ENCODE measurements at places on chromosomes 7 and 10.

DNA sequence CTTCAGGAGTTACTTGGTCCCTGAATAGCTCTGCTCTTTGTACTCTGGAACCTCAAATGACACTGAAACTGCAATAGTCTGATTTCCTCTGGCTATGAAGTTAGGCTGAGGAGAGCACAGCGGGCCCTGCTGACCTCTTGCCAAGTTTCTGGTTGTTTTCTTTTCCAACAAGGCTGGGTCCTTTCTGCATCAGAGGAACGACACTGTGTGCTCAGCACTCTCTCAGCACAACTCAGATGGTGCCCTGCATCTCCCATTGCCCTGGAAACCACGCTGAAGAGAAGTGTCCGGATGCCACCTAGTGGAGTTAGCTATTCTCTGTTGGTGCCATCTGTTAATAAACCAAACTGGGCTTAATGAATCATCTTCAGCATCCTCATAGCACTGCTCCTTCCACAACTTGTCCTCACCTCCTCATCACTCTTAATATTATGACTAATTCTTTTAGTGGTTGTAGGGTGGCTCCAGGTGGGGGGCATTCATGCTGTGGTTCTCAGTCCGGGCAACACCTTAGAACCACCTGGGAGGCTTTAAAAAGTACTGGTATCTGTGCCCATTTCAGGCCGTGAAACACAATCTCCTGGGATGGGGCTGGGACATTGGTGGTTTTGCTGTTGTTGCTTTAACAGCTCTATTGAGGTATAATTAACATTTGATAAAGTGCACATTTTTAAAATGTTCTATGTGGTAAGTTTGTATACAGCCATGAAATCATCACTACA is 8.2 kb upstream of the EFCAB10 start:
- DNase-seq = peak; percentile 42

GRCh38 chr10:132962623-132963429 is 20.5 kb upstream of the CFAP46 start:
- DNase-seq = no peak

- DNase-seq = no peak
Measured at GRCh38 chr10:91360461-91360860, 49.7 kb upstream of the HECTD2 start.

- DNase-seq = no peak
Measured at GRCh38 chr7:19442016-19442785, 266.6 kb downstream of the POLR1F start.

DNA sequence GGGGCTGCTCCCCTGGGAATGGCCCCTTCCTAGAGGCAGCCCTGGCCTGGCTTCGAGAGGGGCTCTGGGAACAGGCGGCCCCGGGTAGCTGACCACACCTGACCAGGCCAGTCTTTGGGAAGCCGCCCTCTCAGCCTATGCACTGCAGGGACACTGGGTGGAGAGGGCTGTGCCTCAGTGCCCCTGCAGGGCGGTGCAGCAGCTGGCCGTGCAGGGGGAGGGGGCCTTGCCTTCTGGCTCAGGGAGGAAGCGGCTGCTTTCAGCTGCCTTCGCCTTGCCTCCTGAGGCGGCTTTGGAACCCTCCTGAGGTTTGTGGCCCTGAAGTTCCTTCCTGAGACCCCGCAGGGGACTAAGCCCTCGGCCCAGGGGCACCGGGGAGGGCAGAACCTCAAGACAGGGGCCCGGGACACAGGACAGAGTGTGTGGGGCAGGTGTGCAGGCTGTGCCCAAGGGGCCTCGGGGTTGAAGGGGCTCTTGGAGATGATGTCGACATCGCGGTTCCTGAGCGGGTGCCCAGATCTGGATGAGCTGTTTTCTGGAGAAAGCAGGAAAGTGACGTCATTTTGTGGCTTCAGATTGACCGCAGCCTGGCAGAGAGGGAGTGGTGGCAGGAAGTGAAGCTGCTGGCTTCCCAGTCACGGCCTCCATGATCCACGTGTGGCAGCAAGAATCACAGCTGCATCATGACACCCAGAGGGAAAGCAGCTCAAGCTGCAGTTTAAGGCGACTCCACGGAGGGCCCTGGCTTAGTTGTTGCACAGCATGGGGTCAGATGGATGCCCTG is 17.7 kb downstream of the ADAM8 start:
- peak; percentile 89 for DNase-seq

- DNase-seq = peak; percentile 17
Measured at GRCh38 chr7:75928568-75928914, 13.6 kb downstream of the POR start.

DNA sequence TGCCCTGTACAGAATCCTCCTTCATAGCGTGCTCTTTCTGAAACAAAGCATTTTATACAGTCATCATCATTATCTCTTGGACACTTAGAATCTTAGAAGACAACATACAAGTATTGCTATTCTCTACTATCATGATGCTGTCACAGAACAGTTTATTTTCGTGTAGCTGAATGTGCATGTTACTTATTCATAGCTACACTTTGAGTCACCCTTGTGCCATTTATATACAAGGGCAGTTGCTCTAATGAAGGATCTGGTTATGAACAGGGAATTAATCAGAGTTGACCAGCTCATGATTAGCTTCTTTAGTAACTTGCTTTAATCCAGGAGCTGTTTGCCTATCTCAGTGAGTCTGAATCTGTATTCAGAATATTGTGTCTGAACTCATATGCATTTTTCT is 11.2 kb downstream of the CASP2 start:
- DNase-seq = no peak

DNA sequence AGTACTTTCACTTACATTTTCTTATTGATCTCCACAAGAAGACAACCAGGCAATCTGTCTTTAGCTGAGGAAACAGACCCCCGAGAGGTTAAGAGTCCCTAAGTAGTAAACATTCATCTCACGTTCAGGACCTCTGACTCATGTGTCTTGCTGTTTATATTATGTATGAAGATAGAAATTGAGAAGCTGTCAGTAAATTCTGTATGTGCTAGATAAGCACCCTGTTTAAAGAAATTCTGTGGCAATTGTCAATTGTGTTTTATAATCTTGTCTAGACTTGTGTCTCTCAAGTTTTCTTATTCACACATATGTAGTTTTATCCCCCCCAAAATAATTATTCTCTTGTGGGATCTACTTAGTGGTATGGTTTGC is 14.5 kb downstream of the ADK start:
- DNase-seq = no peak

DNA sequence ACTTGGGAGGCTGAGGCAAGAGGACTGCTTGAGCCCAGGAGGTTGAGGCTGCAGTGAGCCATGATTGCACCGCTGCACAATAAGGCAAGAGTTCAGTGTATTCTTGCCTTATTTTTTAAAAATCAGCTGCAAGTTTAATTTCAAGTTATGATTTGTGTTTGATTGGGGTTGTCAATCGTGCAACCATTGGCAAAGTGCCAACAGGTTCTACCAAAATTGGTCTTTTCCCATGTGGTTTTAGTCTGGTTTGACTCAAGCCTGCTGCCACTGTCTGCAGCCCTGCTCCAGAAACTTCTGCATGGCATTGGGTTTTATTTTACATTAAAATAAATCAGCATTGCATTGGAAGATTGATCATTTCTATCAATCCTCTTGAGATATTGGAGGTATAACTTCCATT is 72.7 kb downstream of the PTPRE start:
- no peak for DNase-seq

- no peak for DNase-seq
Measured at GRCh38 chr10:51999096-51999495, 299.7 kb upstream of the CSTF2T start.

GRCh38 chr7:143002106-143002505 is 24.8 kb downstream of the OR9A2 start:
- no peak for DNase-seq

DNA sequence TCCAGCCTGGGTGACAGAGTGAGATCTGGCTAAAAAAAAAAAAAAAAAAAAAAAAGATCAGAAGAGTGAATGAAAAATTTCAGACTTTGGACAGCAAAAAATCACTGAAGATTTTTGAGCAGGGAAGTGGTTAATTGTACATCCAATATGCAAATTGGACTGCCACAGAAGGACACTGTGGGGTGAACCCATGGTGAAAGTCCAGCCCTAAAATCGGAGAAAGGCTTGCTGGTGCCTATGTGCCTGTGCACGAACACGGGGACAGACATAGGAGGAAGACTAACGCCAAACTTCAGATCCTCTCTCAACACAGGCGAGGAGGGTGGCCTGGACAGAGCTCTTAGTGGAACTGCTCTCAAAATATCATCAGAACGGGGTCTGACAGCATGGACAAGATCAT is 65.5 kb downstream of the FAM171A1 start:
- DNase-seq = no peak

- DNase-seq = no peak
Measured at GRCh38 chr7:69622014-69622835, 23.9 kb downstream of the AUTS2 start.

GRCh38 chr10:77537720-77538373 is 99.8 kb downstream of the KCNMA1 start:
- no peak for DNase-seq

DNA sequence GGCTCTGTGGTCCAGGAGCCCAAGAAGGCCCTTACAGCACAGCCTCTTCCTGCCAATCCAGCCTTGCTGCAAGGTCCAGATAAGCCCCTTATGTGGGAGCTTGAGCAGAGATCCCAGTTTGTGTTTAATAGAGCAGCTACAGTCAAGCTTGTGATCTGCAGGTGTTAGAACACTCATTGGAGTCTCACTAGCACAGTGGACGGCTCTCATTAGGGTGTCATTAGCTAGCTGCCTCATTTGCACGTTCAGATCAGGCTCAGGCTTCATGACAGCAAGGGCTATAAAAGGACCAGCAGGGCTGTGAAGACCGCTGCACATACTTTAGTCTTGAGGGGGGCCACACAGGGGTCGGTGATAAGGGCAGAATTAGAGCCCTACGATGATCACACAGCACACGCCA is 443.2 kb downstream of the RPS24 start:
- no peak for DNase-seq

DNA sequence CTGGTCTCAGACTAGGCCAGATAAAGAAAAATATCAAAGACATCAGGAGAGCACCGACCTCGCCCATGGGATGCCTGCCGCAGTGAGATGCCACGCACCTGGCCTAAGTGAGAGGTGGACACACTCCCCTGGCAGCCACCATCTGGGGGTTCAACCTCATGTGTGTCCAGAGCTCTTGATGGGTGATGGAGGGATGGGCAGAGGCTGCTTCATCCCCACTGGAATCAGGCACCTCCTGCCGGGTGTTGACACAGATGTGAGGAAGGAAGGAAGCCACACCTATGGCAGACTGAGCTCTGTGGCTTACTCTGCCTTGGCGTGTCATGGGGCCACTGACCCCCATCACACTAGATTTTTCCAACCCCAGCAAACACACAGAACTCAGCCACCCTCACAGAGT is 11.4 kb downstream of the ZNF488 start:
- DNase-seq = no peak

DNA sequence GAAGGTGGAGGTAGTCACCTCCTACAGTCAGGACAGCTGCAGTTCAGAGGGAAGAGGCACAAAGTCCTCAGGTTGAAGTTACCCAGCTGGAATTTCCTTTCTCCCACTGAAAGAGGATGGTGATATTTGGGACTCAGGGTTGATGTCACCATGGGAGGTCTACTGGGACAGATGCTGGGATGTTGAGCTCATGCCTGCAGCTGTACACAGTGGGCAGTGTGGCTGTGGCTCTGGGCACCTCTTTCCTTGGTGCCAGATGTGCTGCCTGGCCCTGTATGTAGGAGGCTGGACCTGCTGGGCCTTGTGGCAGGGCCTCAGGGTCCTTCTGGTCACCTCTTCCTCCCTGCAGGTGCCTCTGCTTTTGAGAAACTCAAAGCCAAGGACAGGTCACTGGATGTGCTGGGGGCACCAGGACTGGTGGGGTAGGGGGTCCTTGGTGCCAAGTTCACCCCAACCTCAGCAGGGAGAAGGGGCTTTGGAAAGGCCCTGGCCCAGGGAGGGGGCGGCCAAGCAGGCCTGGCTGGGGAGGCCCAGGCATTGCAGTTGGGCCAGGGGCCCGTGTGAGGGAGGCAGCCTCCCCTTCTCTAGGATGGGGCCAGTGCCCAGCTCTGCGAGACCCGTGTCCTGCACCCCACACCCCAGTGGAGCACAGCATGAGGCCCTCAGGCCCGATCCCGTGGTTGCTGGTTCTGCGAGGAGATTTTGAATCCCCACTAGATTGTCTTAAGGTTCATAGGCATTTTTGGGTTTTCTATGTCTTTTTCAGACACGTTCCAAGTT is 103.1 kb downstream of the BMS1 start:
- DNase-seq = no peak

- DNase-seq = no peak
Measured at GRCh38 chr10:67549390-67549789, 146.6 kb downstream of the CTNNA3 start.

Data from CD4-positive, alpha-beta T cell treated with Interleukin-6 at 100 ng/mL for 8 hours (primary cell).